Nucleus accumbens (tissue), 56 donors: ENCODE measurements at places on chromosomes 16 and 17.

- DNase-seq = no peak
These were observed 2.5 kb upstream of the DNAJA2 start for GRCh38 chr16:46975908-46976470.

DNA sequence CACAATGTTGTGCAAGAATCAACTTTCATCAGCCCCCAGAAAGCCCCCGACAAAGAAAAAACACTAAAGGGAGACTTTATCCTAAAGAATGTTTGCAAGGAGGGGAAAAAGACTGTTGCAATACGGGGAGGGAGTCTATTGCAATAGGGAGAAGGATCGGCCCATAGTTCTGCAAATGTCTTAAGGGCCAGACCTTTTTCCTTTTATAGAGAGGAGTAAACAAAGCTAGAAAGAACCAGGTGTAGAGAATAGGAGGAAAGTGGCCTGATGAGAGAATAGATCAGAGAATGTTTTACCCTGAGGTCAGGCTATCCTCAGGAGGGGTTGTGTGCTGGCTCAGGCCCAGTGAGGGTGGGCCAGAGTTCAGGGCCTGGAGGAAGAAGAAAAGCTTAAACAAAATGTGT lies 8.7 kb upstream of the CAVIN1 start:
- no peak for DNase-seq

- DNase-seq = no peak
These were observed 121.8 kb upstream of the IRX5 start for GRCh38 chr16:54808890-54809289.

- no peak for DNase-seq
These were observed 83.5 kb downstream of the GP2 start for GRCh38 chr16:20243731-20244281.
